B cell (primary cell): ENCODE measurements at places on chromosomes 4 and X. TPM values are rescaled to one million over a fixed set of nuclear protein-coding genes. Genes with fewer than 3 reads are reported as not detected.

DNA sequence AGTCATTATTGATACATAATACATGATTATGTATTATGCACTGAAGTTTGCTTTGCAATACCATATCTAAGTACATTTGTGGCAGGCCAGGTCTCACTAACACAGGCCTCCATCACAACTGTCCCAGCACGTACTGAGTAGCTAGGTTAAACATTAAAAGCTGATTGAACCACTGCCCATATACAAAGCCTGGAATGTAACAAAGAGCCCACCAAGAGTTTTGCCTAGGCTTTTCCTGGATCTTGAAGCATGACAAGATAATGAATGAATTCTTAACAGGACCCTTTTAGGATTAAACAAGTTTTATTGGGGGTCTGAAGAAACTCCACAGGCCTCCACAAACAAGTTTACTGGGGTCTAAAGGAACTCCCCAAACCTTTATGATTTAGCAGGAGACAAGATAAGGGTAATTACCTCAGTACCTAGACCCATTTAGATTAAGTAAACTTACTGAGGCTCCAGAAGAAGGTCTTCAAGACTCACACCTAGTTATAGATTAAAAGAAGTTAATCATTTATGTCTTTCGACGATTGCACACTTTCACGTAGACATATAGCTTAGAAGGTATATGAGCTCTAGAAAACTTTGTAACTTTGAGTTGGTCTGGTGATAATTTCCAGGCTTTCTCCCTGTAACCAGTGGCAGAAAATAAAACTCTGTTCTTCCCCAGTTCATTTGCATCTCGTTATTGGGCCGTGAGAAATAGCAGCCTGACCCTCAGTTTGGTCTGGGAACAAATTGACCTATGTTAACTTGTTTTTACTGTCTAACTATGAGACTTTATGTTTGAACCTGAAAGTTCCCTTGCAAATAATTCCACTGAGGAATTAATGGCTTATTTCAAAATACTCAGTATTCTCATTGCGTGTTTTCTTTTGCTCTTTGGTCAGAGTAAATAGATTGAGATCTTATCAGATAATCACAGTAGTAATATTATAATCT is 84.8 kb downstream of the PHEX start:
- no peak for DNase-seq
- H3K4me3 ChIP-seq, result no peak overlapping the region
- H3K36me3 ChIP-seq, result no peaks in the 10 kb centered on the region
- no peak overlapping the region for H3K27ac ChIP-seq
- H3K27me3 ChIP-seq, result no peaks in the 10 kb centered on the region
- H3K4me1 ChIP-seq, result no peaks in the 10 kb centered on the region

DNA sequence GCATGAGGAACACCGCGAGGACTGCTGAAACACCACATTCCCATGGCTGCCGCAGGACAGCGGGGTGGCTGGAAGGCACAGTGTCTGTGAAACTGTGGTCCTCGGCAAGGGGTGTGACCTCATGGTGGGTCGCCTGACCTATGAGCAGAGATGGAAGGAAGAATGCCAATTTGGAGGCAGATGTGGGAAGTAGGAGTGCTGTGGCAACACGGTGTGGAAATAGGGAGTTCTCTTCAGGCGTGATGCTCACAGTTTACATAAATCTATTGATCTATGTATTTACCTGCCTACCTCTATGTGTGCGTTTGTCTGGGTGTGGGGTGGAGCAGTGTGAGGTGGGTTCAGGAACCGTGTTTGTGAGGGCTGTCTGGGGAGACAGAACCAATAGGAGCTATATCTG is 62.3 kb upstream of the LSM6 start:
- H3K4me1 ChIP-seq, result peaks cover 32% of the 10 kb centered on the region
- peaks cover 4% of the 10 kb centered on the region for H3K27me3 ChIP-seq
- no peak overlapping the region for H3K27ac ChIP-seq
- no peak for DNase-seq
- no peaks in the 10 kb centered on the region for H3K36me3 ChIP-seq
- H3K4me3 ChIP-seq, result no peak overlapping the region

- no peaks in the 10 kb centered on the region for H3K4me1 ChIP-seq
- no peak overlapping the region for H3K4me3 ChIP-seq
- no peaks in the 10 kb centered on the region for H3K27me3 ChIP-seq
- H3K36me3 ChIP-seq, result peaks cover 2% of the 10 kb centered on the region
Measured at GRCh38 chrX:110135618-110136017, 132.7 kb downstream of the TMEM164 start.

DNA sequence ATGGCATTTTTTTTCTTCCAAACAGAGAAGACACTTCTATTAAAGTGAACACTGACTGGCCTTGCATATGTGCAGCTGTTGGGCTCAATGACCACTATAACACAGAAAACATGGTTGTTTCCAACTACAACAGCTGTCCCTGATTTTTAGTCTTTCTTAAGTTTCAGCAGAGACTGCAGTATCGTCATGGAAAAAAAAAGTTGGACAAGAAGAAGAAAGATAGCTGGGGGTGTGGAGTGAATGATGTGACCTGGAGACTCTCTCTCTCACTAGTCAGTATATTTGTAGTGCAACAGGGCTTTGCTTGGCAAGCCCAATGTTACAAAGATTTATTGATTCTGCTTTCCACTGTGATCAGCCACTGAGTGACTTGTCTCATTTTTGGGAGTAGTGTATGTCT is 29.5 kb upstream of the C4orf54 start:
- H3K27ac ChIP-seq, result no peak overlapping the region
- H3K4me1 ChIP-seq, result no peaks in the 10 kb centered on the region
- H3K4me3 ChIP-seq, result no peak overlapping the region
- no peaks in the 10 kb centered on the region for H3K36me3 ChIP-seq
- no peak for DNase-seq

GRCh38 chr4:105909787-105910281 is 14.6 kb downstream of the NPNT start:
- no peaks in the 10 kb centered on the region for H3K27me3 ChIP-seq
- H3K4me3 ChIP-seq, result no peak overlapping the region
- no peaks in the 10 kb centered on the region for H3K4me1 ChIP-seq
- no peak overlapping the region for H3K27ac ChIP-seq
- no peaks in the 10 kb centered on the region for H3K36me3 ChIP-seq
- DNase-seq, result no peak

DNA sequence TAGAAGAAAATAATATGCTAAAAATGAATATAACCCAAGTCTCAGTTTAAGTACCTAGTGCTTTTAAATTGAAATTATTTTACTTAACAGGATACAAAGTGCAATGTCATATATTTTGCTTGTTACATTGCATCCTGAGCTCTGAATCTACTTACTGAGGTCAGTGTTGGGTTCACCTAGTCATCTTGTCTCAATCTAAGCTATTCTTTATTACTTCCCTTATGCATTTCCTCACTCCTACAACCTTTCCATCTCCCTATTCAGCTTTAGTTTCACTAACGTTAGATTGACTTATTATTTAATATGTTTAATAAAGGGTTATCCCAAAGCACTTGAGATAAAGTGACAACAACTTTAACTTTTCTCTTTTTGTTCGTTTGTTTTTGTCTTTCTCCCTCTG is 483.7 kb downstream of the FSTL5 start:
- no peaks in the 10 kb centered on the region for H3K27me3 ChIP-seq
- H3K4me3 ChIP-seq, result no peak overlapping the region
- H3K4me1 ChIP-seq, result no peaks in the 10 kb centered on the region
- DNase-seq, result no peak

GRCh38 chr4:15294202-15294601 is 133.6 kb upstream of the C1QTNF7 start:
- DNase-seq, result no peak
- H3K36me3 ChIP-seq, result no peaks in the 10 kb centered on the region
- H3K27me3 ChIP-seq, result no peaks in the 10 kb centered on the region

GRCh38 chrX:29687687-29688086 is 527.7 kb upstream of the MAGEB2 start:
- no peak overlapping the region for H3K4me3 ChIP-seq
- no peaks in the 10 kb centered on the region for H3K4me1 ChIP-seq
- no peak overlapping the region for H3K27ac ChIP-seq
- no peaks in the 10 kb centered on the region for H3K36me3 ChIP-seq
- no peaks in the 10 kb centered on the region for H3K27me3 ChIP-seq
- no peak for DNase-seq

GRCh38 chr4:20684852-20685763 is 15.2 kb upstream of the PACRGL start:
- no peaks in the 10 kb centered on the region for H3K36me3 ChIP-seq
- no peaks in the 10 kb centered on the region for H3K4me1 ChIP-seq
- DNase-seq, result peak; percentile 38
- H3K27ac ChIP-seq, result no peak overlapping the region

- H3K4me1 ChIP-seq, result no peaks in the 10 kb centered on the region
- H3K36me3 ChIP-seq, result no peaks in the 10 kb centered on the region
- DNase-seq, result no peak
- H3K27me3 ChIP-seq, result no peaks in the 10 kb centered on the region
- no peak overlapping the region for H3K27ac ChIP-seq
Measured at GRCh38 chrX:15874672-15875071, 20.1 kb upstream of the AP1S2 start.

DNA sequence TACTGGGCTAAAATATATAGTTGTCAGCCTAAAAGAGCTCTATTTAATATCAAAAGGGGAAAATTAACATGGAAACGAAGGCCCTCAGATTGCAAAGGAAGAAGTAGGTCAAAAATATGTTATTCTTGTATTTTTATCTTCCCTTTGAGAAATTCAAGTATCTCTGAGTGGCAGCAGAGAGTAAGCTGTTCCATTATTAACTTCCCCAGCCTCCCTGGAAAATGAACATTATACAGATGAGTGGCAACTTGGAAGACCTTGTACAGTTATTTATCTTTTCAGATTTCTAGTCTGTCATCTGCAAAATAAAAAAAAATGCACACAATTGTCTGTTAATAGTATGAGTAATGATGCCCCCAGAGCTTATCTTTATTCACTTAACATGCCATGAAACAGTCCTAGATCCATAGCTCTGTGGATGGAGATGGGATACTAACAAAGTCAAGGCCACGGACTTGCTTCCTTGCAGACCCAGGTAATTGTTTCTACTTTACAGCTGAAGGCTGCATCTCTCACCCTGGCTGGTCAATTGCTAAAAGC is 93.0 kb downstream of the CORIN start:
- no peak for DNase-seq
- no peaks in the 10 kb centered on the region for H3K36me3 ChIP-seq
- no peaks in the 10 kb centered on the region for H3K27me3 ChIP-seq
- no peak overlapping the region for H3K27ac ChIP-seq

- peak overlapping the region; percentile 43 for H3K4me3 ChIP-seq
- peaks cover 30% of the 10 kb centered on the region for H3K4me1 ChIP-seq
- H3K27ac ChIP-seq, result no peak overlapping the region
- no peaks in the 10 kb centered on the region for H3K27me3 ChIP-seq
Measured at GRCh38 chr4:70754470-70754869, 32.7 kb downstream of the RUFY3 start.

- H3K27me3 ChIP-seq, result no peaks in the 10 kb centered on the region
- no peaks in the 10 kb centered on the region for H3K36me3 ChIP-seq
- no peak overlapping the region for H3K4me3 ChIP-seq
- DNase-seq, result no peak
- H3K27ac ChIP-seq, result no peak overlapping the region
- no peaks in the 10 kb centered on the region for H3K4me1 ChIP-seq
Measured at GRCh38 chrX:123081776-123082175, 102.3 kb upstream of the GRIA3 start.

GRCh38 chr4:164828955-164829354 is 48.0 kb upstream of the APELA start:
- no peaks in the 10 kb centered on the region for H3K27me3 ChIP-seq
- no peaks in the 10 kb centered on the region for H3K4me1 ChIP-seq
- DNase-seq, result no peak
- H3K4me3 ChIP-seq, result no peak overlapping the region
- no peak overlapping the region for H3K27ac ChIP-seq

- no peak overlapping the region for H3K27ac ChIP-seq
- H3K36me3 ChIP-seq, result no peaks in the 10 kb centered on the region
- no peak for DNase-seq
- no peaks in the 10 kb centered on the region for H3K27me3 ChIP-seq
Measured at GRCh38 chr4:138609943-138610350, 367.8 kb upstream of the SLC7A11 start.

- H3K36me3 ChIP-seq, result no peaks in the 10 kb centered on the region
- no peaks in the 10 kb centered on the region for H3K27me3 ChIP-seq
- DNase-seq, result no peak
Measured at GRCh38 chr4:172858731-172859230, 309.8 kb upstream of the GALNT7 start.

GRCh38 chr4:22129454-22130029 is 181.0 kb upstream of the KCNIP4 start:
- H3K27ac ChIP-seq, result no peak overlapping the region
- no peaks in the 10 kb centered on the region for H3K4me1 ChIP-seq
- no peaks in the 10 kb centered on the region for H3K27me3 ChIP-seq
- no peak for DNase-seq
- no peak overlapping the region for H3K4me3 ChIP-seq
- H3K36me3 ChIP-seq, result no peaks in the 10 kb centered on the region

- no peaks in the 10 kb centered on the region for H3K27me3 ChIP-seq
- H3K4me1 ChIP-seq, result peaks cover 28% of the 10 kb centered on the region
- no peaks in the 10 kb centered on the region for H3K36me3 ChIP-seq
- H3K27ac ChIP-seq, result no peak overlapping the region
- DNase-seq, result no peak
Measured at GRCh38 chr4:139144161-139144859, 32.7 kb downstream of the ELF2 start.

DNA sequence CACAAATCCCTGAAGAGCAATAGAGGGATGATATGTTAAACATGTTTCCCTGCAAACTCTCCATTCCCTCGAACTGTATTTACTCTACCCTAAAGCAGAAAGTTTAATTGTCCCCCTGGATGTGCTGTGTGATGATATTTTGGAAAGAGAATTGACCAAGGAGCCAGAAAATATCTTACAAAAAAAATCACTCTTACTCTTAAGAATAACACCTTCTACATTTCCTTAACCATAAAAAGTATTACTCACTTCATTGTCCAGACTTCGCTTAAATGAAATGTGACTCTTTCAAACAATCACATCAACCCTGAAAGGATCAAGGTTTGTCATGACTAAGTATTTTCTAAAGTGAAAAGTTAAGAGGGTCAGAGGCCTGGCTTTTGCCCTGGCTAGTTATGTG is 49.0 kb upstream of the EGFL6 start:
- no peaks in the 10 kb centered on the region for H3K27me3 ChIP-seq
- no peaks in the 10 kb centered on the region for H3K36me3 ChIP-seq
- no peak for DNase-seq

- H3K4me3 ChIP-seq, result no peak overlapping the region
- no peak overlapping the region for H3K27ac ChIP-seq
- H3K27me3 ChIP-seq, result no peaks in the 10 kb centered on the region
- H3K4me1 ChIP-seq, result peaks cover 20% of the 10 kb centered on the region
- peaks cover 6% of the 10 kb centered on the region for H3K36me3 ChIP-seq
Measured at GRCh38 chr4:101199507-101200285, 147.6 kb downstream of the PPP3CA start.

HTN1 gene
- total RNA-seq, result not detected in 2 replicates

ATP2B3 gene
- not detected in 2 replicates for total RNA-seq

BMP3 gene
- 0.46 and 0.57 TPM in 2 replicates for total RNA-seq

MSX1 gene
- not detected in 2 replicates for total RNA-seq

CYSLTR1 gene
- 41.7 and 43.4 TPM in 2 replicates for total RNA-seq

CDKL5 gene
- 4.6 and 4.7 TPM in 2 replicates for total RNA-seq

ASB9 gene
- total RNA-seq, result not detected in 2 replicates

GPRIN3 gene
- total RNA-seq, result 1.1 and 1.5 TPM in 2 replicates

USP26 gene
- not detected in 2 replicates for total RNA-seq

GPRASP3 gene
- 0.89 and 1.9 TPM in 2 replicates for total RNA-seq
